ENCODE measurements at places on chromosomes 11 and 22. TPM values are rescaled to one million over a fixed set of nuclear protein-coding genes. Genes with fewer than 3 reads are reported as not detected.

- no peaks in the 10 kb centered on the region for H3K4me1 ChIP-seq
- H3K27me3 ChIP-seq = no peaks in the 10 kb centered on the region
- no peaks in the 10 kb centered on the region for H3K36me3 ChIP-seq
- H3K27ac ChIP-seq = peak overlapping the region; percentile 67
Measured at GRCh38 chr11:267491-267994, 10.7 kb upstream of the NLRP6 start.

DNA sequence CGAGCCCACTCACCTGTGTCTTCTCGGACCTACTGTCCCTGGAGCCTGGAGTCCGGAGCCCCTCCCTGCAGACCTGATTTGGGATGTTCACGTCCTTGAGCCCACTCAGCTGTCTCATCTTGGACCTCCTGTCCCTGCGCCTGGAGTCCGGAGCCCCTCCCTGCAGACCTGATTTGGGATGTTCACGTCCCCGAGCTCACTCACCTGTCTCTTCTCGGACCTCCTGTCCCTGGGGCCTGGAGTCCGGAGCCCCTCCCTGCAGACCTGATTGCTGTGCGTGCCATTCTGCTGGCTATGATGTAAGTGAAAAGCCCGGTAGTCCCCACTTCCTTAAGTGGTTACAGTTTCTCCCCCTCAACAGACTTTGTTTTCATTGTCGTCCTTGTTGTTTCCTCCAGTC, 867.1 kb downstream of the BRD1 start:
- H3K36me3 ChIP-seq = no peaks in the 10 kb centered on the region
- H3K27me3 ChIP-seq = peaks cover 7% of the 10 kb centered on the region
- H3K27ac ChIP-seq = no peak overlapping the region
- H3K4me3 ChIP-seq = no peak overlapping the region

DNA sequence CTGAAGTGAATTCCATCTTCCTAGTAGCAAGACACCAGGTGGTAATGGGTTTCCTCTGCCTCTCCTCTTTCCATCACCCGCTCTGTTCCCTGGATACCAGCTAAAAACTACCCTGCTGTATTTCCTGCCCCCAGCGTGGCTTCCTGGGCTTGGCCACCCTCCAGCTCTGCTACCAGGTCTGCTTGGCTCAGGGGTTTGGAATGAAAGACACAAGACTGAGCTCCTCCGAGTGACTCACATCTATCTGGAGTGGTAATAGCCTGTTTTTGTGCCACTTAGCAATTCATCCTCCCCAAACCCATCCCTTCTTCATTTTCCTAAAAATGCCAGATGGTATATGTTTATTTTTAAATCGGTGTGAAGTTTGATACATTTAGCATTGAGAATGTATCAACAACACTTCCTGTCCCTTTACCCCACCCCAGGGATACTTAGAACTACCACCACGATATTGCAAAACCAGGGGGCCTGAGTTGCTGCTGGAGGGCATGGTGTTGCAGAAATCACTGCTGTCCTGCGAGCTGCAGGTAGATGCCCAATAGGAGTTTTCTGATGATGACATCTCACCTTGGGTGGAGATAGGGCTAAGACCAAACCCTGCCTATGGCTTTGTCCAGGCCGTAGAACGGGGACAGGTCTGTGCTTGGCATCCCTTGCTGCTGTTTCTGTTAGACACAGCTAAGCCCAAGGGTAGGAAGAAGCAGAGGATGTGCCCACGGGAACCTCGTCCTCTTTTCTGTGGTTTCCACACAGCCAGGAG, 7.5 kb upstream of the MICAL3 start:
- H3K27me3 ChIP-seq = no peaks in the 10 kb centered on the region
- no peak overlapping the region for H3K4me3 ChIP-seq
- H3K4me1 ChIP-seq = no peaks in the 10 kb centered on the region
- no peaks in the 10 kb centered on the region for H3K36me3 ChIP-seq

LDHAL6A gene
- total RNA-seq = 0.23 TPM

GRCh38 chr11:115623021-115623451, 118.8 kb upstream of the CADM1 start:
- DNase-seq = peak; percentile 11
- no peaks in the 10 kb centered on the region for H3K27me3 ChIP-seq
- H3K4me1 ChIP-seq = no peaks in the 10 kb centered on the region
- H3K27ac ChIP-seq = no peak overlapping the region
- no peaks in the 10 kb centered on the region for H3K36me3 ChIP-seq

DAGLA gene
- 10.8 TPM for total RNA-seq

DNA sequence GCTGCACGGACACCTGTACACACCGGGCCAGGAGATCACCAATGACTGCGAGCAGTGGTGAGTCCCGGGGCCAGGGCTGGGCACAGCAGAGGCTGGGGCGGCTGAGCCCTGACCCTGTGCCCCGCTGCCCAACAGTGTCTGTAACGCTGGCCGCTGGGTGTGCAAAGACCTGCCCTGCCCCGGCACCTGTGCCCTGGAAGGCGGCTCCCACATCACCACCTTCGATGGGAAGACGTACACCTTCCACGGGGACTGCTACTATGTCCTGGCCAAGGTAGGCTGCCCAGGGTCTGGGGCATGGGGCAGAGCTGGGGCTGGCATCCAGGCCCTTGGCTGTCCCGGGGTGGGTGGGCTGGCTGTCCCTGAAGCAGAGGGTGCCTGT, 7.7 kb downstream of the MUC2 start:
- no peaks in the 10 kb centered on the region for H3K27me3 ChIP-seq
- DNase-seq = no peak
- no peaks in the 10 kb centered on the region for H3K4me1 ChIP-seq

GRCh38 chr11:119027561-119028345, 2.9 kb downstream of the SLC37A4 start:
- H3K4me3 ChIP-seq = no peak overlapping the region
- H3K36me3 ChIP-seq = no peaks in the 10 kb centered on the region
- H3K4me1 ChIP-seq = peaks cover 23% of the 10 kb centered on the region
- H3K27ac ChIP-seq = no peak overlapping the region

- H3K4me1 ChIP-seq = no peaks in the 10 kb centered on the region
- no peak overlapping the region for H3K27ac ChIP-seq
- H3K4me3 ChIP-seq = no peak overlapping the region
- no peaks in the 10 kb centered on the region for H3K36me3 ChIP-seq
- no peak for DNase-seq
Measured at GRCh38 chr11:29452146-29452545, 564.7 kb downstream of the KCNA4 start.

GRCh38 chr11:126857860-126858808, 142.4 kb downstream of the KIRREL3 start:
- no peak for DNase-seq
- no peaks in the 10 kb centered on the region for H3K27me3 ChIP-seq
- H3K4me3 ChIP-seq = no peak overlapping the region

DNA sequence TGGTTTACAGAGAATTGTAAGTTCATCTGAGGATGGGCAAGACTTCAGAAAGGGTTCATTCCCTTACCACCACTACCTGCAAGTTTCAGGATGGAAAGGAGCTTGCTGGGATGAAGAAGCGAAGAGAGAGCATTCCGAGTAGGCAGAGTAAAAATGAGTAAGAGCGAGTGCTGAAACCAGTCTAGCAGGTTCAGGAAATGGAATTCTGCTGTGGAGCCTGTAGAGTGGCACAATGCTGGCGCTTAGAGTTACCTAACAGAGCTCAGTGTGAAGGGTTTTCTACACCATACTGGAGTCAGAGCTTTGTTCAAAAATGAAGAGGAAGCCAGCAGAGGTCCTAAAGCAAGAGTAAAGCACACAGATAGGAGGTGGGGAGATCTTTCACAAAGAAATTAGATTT, 179.2 kb upstream of the ZC3H12C start:
- H3K36me3 ChIP-seq = no peaks in the 10 kb centered on the region
- no peak for DNase-seq
- H3K4me3 ChIP-seq = no peak overlapping the region
- no peak overlapping the region for H3K27ac ChIP-seq
- H3K27me3 ChIP-seq = no peaks in the 10 kb centered on the region

DNA sequence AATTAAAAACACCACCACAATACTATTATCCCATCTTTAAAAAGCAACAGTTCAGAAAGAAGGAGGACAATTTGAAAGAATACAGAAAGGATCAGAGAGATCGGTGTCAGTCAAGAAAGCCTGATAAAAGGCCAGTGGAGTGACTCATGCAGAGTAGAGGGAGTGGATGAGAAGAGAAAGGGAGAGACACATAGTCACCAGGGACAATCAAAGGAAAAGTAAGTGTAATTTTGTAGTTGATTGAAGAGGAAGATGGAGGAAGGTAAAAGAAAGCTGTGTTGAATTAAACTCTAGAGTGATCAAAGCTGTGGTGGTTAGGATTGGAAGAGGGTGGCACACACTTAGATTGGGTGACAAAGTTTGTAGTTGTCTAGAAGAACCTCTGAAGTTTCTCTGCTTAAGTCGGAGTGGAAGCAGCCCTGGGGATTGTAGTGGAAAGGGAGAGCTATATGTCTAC, 14.1 kb downstream of the SPECC1L start:
- H3K4me3 ChIP-seq = no peak overlapping the region
- H3K27me3 ChIP-seq = no peaks in the 10 kb centered on the region
- no peak overlapping the region for H3K27ac ChIP-seq

GRCh38 chr11:24748261-24748660, 251.4 kb downstream of the LUZP2 start:
- no peak overlapping the region for H3K4me3 ChIP-seq
- DNase-seq = no peak
- no peaks in the 10 kb centered on the region for H3K36me3 ChIP-seq
- H3K4me1 ChIP-seq = no peaks in the 10 kb centered on the region

DNA sequence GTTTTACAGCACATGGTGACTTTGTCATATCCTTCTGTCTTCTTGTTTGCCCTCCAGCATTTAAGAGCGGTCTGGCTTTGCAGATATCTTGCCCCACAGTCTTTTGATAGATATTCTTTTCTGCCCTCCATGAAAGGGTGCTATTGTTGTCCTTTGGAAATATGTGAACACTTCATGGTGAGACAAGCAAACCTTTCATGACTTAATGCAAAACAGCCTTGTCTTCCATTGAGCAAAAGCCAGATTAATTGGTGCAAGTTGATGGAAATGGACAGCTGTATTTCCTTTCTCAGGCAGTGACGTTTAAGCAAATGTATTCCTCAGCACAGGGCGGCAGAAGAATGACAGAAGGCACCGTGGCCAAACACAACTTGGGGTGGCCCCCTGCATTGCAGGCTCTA, 4.4 kb downstream of the DCPS start:
- DNase-seq = no peak
- no peak overlapping the region for H3K4me3 ChIP-seq
- no peaks in the 10 kb centered on the region for H3K36me3 ChIP-seq
- no peaks in the 10 kb centered on the region for H3K4me1 ChIP-seq
- no peak overlapping the region for H3K27ac ChIP-seq
- H3K27me3 ChIP-seq = no peaks in the 10 kb centered on the region

DNA sequence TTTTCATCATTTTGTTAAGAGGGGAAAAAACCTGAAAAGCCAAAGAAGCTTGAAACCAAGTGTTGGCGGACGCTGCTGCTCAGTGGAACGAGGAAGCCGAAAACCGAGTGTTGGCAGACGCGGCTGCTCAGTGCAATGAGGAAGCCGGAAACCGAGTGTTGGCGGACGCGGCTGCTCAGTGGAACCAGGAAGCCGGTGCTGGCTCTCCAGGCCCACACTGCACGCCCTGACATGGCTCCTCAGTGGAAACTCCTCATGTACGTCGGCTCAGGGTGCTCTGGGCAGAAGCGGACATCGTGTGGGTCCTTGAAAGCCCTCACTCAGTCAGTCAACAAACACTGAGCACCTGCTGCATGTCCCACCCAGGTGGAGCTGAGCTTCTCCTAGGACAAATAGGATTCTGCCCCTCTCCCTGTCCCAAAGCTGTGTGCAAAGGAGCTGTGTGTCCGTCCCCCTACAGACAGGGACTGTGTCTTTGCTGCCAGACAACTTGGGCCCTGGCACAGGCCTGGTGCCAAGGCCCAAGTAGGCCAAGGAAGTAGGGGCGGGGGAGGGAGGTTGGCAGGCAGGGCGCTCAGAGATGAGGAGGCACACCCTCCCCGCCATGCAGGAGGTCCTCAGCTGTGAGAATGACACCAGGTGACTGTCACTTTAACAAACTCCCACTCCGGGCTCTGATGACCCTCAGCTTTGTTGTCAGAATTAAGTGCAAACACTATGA, 37.3 kb downstream of the PHF21B start:
- H3K36me3 ChIP-seq = no peaks in the 10 kb centered on the region
- H3K27ac ChIP-seq = peak overlapping the region; percentile 48
- peak; percentile 68 for DNase-seq
- no peaks in the 10 kb centered on the region for H3K27me3 ChIP-seq
- no peaks in the 10 kb centered on the region for H3K4me1 ChIP-seq

- H3K36me3 ChIP-seq = no peaks in the 10 kb centered on the region
- H3K4me3 ChIP-seq = no peak overlapping the region
- DNase-seq = no peak
- H3K27me3 ChIP-seq = no peaks in the 10 kb centered on the region
- H3K4me1 ChIP-seq = no peaks in the 10 kb centered on the region
Measured at GRCh38 chr11:12458042-12458441, 80.7 kb downstream of the PARVA start.

GRCh38 chr11:28903716-28904115, 795.5 kb downstream of the METTL15 start:
- H3K27me3 ChIP-seq = no peaks in the 10 kb centered on the region
- H3K27ac ChIP-seq = no peak overlapping the region
- no peaks in the 10 kb centered on the region for H3K4me1 ChIP-seq
- DNase-seq = no peak
- H3K36me3 ChIP-seq = no peaks in the 10 kb centered on the region
- H3K4me3 ChIP-seq = no peak overlapping the region

DNA sequence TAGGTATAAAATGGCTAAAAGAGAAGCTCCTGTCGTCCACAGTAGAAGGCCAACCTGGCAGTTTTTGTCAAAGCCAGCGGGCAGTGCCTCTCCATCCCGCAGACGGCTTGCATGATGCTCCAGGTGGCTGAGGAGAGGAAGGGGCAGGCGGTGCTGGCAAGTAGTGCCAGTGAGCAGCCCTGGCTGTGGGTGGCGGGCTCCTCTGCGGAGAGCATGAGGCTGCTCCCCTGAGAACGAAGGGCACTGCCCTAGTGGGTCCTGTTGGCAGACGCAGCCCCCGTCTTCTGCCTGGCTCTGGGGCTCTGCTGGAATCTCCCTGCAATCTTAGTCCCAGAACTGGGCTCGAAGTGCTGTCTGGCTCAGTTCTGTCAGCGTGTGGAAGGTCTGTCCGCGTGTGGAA, 50.9 kb downstream of the SBF1 start:
- no peak overlapping the region for H3K4me3 ChIP-seq
- no peaks in the 10 kb centered on the region for H3K27me3 ChIP-seq
- no peak for DNase-seq
- H3K4me1 ChIP-seq = no peaks in the 10 kb centered on the region

DNA sequence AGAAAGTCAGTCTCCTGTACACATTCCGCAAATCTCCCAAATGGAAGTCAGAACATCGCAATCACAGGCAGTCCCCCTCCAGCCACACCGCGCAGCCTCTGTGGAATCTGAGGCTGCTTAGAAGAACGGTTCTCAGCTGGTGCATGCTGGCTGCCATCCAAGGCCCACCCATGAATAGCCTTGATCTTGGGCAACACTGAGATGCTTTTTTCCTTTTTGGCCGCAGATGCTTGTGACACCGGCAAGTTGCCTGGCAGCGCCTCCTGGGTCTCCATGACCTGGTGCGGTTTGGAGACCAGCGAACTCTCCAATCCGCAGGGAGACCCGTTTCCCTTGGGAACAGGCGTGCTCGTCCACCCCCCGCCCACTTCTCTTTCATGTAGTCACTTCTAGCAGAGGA, 26.3 kb upstream of the PHF21B start:
- H3K4me3 ChIP-seq = no peak overlapping the region
- H3K27ac ChIP-seq = no peak overlapping the region
- no peak for DNase-seq
- peaks cover 5% of the 10 kb centered on the region for H3K27me3 ChIP-seq
- no peaks in the 10 kb centered on the region for H3K36me3 ChIP-seq

GRCh38 chr11:89442801-89443200, 48.4 kb downstream of the NOX4 start:
- no peak overlapping the region for H3K4me3 ChIP-seq
- DNase-seq = no peak
- H3K27me3 ChIP-seq = no peaks in the 10 kb centered on the region
- no peak overlapping the region for H3K27ac ChIP-seq
- no peaks in the 10 kb centered on the region for H3K4me1 ChIP-seq
- no peaks in the 10 kb centered on the region for H3K36me3 ChIP-seq

POU2AF1 gene
- 1.5 TPM for total RNA-seq

All from prostate gland (tissue), 2 donors.